Heart right ventricle (tissue), 16 donors: ENCODE measurements at places on chromosomes 7 and 10.

DNA sequence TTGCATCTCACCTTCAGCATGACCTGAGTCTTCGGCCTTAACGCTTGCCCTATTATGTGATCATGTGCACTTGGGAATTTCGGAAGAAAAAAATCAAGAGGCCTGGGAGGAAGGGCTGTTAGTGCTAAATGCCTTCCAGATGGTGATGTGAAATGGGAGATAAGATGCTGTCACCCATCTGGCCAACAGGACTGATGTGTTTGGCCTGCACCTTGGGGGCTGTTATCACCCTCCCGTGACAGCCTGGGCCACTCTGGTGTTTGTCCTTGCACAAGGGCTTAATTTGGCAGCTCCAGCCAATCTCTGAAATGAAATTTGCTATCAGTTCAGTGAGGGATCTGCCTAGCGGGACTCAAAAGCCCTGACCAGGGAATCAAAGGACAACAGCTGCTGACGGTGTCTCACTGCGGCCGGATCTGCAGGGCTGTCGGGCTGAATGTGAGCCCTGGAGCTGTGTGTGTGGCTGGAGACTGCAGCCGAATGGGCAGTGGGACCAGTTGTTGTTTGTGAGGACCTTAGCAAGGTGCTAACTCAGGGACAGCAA, 131.4 kb upstream of the BTBD16 start:
- peak; percentile 65 for DNase-seq

DNA sequence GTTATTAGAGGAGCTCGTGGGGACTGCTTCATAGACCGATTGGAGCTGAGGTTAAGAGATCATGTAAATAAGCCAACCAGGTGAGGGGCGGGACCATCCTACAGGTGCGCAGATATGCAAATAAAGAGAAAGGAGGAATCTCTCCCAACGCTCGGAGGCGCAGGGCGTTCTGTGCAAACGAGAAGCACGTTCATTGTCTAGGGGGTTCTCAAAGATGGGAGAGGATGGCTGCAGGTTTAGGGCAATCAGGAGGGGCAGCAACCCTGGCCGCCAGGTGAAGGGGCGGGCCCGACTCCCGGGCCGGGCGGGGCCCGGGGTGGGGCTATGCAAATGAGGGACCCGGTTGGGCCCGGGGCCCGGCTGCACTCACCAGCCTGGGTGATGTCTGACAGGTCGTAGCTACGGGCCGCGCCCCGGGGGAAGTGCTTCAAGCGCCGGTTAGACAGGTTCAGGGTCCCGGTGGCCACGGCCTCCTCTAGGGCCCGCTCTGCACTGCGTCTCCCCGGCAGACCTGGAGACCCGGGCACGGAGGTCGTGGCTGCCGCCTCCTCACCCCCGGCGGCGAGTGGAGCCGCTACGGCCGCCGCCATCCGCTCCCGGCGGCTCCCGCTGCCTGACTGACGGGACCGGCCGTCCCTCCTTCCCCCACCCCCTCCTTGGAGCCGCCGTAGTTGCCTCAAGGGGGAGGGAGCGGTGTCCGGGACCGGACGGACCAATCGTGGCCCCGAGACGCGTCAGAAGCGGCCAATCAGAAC, at the start of gene LRCH4:
Gene LRCH4, minus strand, starts transcription at position 619 of the 755 bp plus-strand sequence. Its CDS starts 29 bp downstream, at position 590.
- peak; percentile 65 for DNase-seq

DNA sequence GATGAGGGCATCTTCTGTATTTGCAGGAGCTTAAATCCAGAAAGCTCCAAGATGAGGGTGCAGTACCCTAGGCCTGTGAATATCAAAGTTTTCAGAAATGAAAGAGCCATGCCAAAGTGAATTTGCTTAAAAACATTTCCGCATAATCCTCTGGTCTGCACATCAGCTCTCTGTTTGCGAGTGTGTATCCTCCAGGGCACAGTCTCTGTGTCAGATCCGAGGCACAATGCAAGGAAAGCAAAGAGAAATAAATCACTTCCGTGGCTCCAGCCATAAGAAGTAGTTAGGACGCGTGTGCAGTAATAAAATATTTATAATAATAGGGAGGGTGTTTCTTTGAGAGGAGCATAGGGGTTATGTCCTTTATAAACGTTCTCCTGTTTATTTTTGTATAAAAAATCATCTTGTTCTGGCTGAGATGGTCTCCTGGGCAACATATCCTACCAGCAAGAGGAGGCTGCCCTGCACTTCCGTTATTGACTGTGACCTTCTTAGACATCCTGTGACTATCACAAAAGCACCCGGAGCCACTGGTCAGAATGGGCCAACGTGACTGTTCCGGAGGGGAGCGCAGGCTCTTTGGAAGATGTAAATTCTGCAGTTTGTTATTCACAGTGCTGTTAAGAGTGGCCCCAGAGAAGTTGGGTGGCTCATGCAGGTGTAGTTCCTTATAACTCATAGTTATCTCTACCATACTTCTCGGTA, 667.6 kb upstream of the FOXK1 start:
- DNase-seq = no peak

DNA sequence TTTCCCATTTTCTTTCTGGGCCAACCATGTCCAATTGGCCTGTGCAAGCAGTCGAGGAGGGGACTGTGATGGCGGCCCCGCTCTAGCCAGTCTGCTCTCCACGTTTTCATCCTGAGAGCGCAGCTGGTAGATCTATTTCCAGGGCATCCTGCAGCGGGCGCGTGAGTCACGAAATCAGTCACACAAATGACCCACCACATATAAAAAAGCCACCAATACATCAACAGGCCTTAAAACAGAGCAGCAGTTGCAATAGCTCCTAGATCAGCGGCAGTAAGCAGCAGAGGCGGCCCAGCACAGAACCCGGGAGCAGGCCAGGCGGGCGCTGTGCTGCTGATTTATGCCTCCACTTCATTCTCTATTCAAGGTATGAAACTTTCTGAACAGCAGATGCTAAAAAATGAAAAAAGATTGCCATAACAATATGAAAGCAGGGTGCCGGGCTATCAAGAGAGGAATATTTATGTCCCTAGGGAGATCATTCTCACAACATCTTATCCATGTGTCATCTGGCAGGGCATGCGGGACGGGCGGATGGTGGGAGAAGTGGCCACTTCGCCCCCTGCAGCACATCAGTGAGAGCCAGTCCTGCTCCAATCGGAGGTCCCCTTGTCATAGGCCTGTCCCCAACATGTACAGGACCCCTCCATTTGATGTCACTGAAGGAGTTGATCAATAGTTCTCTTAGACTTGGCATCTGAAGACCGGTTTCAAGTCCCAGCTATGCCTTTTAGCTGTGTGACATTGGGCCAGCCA, 98.0 kb upstream of the GPR26 start:
- DNase-seq = no peak

- no peak for DNase-seq
Measured at GRCh38 chr7:755413-755805, 28.3 kb upstream of the PRKAR1B start.

GRCh38 chr10:24310104-24310503, 101.2 kb downstream of the KIAA1217 start:
- DNase-seq = no peak

DNA sequence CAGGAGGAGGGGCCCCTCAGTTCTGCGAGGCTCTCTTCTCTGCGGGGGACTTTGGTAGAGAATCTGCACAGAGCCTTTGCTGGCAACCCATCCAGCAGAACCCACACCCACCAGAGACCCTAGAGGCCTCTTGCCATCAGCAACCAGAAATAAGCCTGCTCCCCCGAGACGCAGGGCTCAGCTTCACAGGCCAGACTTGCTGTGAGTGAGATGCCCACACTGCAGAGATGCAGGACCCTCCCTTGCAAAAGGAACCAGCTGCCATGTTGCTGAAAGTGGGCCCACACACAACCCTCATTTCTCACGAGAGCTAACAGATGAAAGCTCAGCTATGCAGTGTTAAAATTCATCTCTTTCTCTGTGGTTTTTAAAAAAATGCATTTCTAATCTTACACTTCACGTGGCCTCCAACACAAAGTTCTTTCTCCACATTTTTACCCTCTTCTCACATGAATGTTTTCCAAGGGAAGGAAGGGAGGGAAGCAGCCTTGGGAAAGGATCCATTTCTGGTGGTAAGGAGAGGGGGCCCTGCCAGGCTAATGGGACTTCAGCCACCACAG, 171.6 kb downstream of the CCDC3 start:
- DNase-seq = no peak

- no peak for DNase-seq
Measured at GRCh38 chr7:123538189-123538714, 3.9 kb upstream of the IQUB start.

GRCh38 chr7:7100432-7100849, 81.9 kb upstream of the C1GALT1 start:
- no peak for DNase-seq

DNA sequence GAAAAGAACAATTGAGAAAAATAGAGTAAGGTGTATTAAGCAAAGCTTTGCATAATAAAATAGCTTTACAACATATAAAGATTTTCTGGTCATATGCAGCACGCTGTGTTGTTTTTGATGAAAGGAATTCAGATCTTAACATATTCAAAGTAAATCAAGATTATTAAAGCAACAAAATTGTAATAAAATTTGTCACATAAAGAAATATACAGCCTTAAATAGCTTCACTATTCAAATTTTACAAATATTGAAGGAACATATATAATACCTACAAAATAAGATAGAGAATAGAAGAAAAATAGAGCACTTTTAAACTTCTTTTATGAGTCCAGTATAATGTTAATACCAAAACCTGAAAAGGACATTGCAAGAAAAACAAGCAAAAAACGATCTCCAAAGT, 749.1 kb upstream of the POT1 start:
- no peak for DNase-seq

- no peak for DNase-seq
Measured at GRCh38 chr10:4099202-4099601, 314.2 kb upstream of the KLF6 start.

- no peak for DNase-seq
Measured at GRCh38 chr7:111527545-111527944, 34.7 kb downstream of the IMMP2L start.

DNA sequence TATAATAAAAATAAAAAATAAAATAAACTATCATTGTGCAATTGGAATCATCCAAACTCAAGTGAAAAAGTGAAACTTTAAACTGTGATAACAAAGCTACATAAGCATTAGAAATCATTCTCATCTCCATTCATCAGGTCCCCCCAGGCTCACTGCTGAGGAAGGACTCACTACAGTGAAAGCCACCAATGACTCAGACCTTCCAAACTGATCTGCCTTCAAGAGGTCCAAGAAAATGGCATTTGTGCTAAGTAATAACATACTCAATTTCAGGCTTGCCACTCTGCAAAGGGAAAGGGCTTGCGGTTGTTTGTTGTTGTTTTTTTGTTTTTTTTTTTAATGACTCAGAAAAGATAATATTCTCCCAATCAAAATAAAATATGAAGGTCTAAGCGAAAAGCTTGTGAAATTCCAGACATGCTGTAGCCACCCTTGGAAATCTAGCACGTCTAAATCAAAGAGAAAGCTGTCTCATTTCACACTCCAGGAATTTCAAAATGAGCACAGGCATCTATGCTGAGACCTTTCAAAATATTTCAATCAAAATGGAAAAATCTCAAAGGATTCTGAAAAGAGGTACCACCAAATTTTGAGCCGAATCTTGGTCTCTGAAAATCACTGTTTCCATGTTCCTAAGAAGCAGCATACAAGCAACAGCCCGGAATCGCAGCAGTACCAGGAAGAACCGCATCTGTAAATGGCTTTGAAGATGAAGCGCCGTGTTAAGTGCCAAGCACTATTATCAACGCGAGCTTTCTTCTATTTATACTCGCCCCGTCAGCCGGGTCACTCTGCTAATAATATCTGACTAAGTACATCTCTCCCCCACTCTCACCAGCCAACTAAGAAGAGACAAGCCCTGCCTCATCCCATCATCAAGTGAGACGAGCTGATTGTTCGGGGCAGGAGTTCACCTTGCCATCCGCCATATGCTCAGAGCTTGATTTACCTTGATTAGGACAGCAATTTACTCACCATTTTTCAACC, 13.5 kb downstream of the SFMBT2 start:
- no peak for DNase-seq
